Hematopoietic multipotent progenitor cell treated with erythropoietin and hydrocortisone succinate and interleukin-3 and kit ligand, for 8 days (in vitro differentiated cells): ENCODE measurements at places on chromosomes 5 and 9.

- no peak for DNase-seq
These were observed 52.2 kb downstream of the HSD17B3 start for GRCh38 chr9:96249746-96250145.

- no peak for DNase-seq
These were observed 180.3 kb upstream of the NFIL3 start for GRCh38 chr9:91603932-91604331.

- peak; percentile 49 for DNase-seq
These were observed 47.3 kb downstream of the FAM78A start for GRCh38 chr9:131228988-131229387.

DNA sequence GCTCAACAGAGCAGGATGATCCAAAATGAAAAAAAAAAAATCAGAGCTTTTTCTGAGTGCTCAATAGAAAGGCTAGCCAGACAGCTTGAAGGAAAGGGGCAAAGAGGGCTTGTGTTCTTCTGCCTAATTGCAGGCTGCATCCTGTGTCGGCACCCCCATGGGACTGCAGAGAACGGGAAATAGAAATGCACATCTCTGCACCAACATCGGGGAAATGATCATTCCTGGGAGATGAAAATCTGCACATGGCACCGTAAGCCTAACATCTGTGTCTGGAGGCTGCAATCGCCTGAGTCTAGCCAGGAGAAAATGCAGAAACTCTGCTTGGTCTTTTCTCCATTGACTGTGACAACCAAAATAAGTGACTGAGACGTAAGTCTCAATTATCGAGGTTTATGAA, 243.9 kb downstream of the ICE1 start:
- DNase-seq: no peak

GRCh38 chr5:179974946-179975712, 67.4 kb upstream of the TBC1D9B start:
- peak; percentile 63 for DNase-seq

GRCh38 chr5:14879393-14879792, 7.8 kb upstream of the ANKH start:
- no peak for DNase-seq

- DNase-seq: no peak
These were observed 168.1 kb downstream of the ROR2 start for GRCh38 chr9:91781906-91782305.

GRCh38 chr5:112870966-112871365, 9.9 kb downstream of the SRP19 start:
- no peak for DNase-seq

- DNase-seq: no peak
These were observed 122.3 kb upstream of the RAI14 start for GRCh38 chr5:34533582-34534522.

DNA sequence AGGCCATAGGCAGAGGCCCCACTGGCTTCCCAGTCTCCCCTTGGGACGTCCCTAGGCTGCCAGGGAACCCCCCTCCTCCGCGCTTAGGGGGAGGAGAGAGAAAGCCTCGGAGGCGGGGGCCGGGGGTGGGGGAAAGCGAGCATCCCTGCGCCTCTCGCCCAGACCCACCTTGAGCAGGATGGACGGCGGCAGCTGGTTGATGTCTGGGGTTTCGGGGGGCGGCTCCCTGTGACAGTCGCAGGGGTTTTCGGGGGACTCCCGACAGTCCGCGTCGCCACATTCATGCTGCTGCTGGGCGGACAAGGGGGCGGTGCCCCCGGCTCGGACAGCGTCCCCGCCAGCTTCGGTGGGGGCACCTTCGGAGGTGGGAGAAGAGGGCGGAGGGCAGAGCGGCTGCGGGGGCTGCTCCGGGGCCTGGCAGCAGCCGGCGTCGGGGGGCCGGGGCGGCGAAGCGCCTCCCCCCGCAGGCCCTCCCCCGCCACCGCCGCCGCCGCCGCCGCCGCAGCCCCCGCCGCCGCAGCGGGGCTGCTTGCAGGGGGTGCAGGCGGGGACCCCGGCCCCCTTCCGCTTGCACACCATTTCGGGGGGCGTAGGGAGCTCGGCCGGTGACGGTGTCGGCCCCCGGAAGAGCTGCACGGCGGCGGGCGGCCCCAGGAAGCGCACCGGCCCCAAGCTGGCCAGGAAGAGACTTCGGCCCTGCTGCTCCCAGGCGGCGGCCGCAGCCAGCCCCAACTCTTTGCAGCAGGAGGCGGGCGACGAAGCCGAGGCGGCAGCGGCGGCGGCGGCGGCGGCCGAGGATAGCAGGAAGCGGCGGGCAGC, 1.2 kb downstream of the FBXL17 start:
- peak; percentile 39 for DNase-seq

GRCh38 chr5:127112347-127112864, 39.1 kb upstream of the C5orf63 start:
- no peak for DNase-seq

- no peak for DNase-seq
These were observed 69.3 kb downstream of the ALDH7A1 start for GRCh38 chr5:126525630-126526245.

GRCh38 chr9:116160676-116161571, 7.3 kb downstream of the PAPPA start:
- no peak for DNase-seq

GRCh38 chr5:91206734-91207133, 176.4 kb downstream of the ARRDC3 start:
- DNase-seq: no peak

- DNase-seq: no peak
These were observed 15.0 kb downstream of the PSMB7 start for GRCh38 chr9:124399968-124400940.

- no peak for DNase-seq
These were observed 9.3 kb downstream of the HAVCR1 start for GRCh38 chr5:157049605-157050004.
